ENCODE measurements at places on chromosomes 12 and 14. TPM values are rescaled to one million over a fixed set of nuclear protein-coding genes. Genes with fewer than 3 reads are reported as not detected.

GYS2 gene
- polyA plus RNA-seq, result 0.16 TPM

ALDH1L2 gene
- polyA plus RNA-seq, result 1.2 TPM

GRCh38 chr12:49790741-49791555 is 37.3 kb downstream of the NCKAP5L start:
- DNase-seq, result no peak

GRCh38 chr12:131797588-131797934 is 30.6 kb upstream of the MMP17 start:
- DNase-seq, result no peak

DNA sequence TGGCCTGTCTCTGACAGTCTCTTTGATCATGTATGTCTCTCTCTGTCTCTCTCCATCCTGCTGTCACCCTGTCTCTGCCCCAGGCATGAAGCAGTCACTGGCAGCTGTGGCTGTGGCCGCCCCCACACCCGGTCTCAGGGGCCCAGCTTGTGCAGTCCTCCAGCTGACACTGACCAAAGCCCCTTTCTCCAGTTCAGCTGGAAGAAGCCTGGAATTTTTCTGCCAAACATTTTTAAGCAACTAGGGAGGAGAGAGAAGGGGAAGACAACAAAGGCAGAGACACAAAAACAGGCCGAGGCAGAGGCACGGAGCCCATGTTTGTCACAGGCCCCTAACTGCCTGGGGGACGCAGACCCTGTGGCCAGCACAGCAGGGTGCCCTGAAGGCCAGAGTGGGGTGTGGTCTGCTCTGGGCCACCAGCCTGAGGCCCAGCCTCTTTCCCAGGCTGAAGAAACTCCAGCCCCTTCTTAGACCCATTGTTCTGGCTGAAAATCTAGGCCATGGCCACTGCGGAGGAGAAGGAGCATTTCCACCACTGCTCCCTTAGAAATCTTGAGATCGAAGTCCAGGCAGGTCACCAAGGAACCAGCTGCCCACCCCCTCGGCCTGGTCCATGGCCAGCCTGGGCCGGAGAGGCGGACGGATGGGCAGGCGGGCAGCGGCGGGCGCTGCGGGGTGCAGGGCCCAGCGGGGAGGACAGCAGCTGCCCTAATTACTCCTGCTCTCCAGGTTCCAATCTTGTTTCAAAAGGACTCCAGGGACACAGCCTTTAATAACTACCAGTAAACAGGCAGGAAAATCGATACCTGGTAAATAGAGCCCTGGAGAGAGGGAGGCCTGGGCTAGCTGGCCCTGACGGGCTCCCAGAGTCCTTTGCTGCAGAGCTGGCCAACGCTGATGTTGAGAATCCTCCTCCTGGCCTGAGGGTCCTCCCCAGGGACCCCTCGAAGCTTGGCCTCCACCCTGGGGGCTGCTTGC is 14.9 kb downstream of the DTX1 start:
- DNase-seq, result peak; percentile 87

GRCh38 chr12:26123482-26123980 is 1.3 kb downstream of the BHLHE41 start:
- no peak for DNase-seq

- DNase-seq, result no peak
Observed at GRCh38 chr14:106187216-106187615, 660.8 kb downstream of the TMEM121 start.

Measured in right cardiac atrium (tissue), 5 donors.